Thymus (tissue), 14 donors: ENCODE measurements at places on chromosomes 4 and X. TPM values are rescaled to one million over a fixed set of nuclear protein-coding genes. Genes with fewer than 3 reads are reported as not detected.
A peak's percentile ranks its signal among the peaks of the same experiment; 100 is the strongest.

CFAP99 gene
- total RNA-seq: 0.19 TPM

PRPS2 gene
- 73.9 TPM for total RNA-seq

USP9X gene
- total RNA-seq: 32.1 TPM

TRIM61 gene
- 2.2 TPM for total RNA-seq

MRPS18C gene
- total RNA-seq: 58.6 TPM

NAP1L3 gene
- total RNA-seq: 3.8 TPM

INTU gene
- 2.4 TPM for total RNA-seq

WAS gene
- total RNA-seq: 34.7 TPM

DNA sequence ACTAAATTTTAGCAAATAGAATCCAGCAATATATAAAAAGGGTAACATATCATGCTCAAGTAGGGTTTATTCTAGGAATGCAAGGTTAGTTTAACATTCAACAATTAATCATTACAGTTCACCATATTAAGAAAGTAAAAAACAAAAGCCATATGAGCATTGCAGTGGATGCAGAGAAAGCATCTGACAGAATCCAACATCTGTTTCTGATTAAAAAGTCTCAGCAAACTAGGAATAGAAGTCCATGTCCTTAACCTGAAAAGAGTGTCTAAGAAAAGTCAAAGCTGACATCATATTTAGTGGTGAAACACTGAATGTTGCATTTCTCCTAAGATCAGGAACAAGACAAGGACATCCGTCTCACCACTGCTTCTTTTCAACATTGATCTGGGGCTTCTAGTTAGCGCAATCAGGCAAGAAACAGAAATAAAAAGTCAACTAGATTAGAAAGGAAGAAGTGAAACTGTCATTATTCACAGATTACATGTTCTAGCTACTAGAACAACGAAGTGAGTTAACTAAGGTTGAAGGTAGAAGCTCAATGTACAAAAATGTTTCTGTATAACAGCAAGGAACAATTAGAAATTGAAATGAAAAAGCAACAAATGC lies 49.3 kb downstream of the MRPL1 start:
- no peak for DNase-seq

DNA sequence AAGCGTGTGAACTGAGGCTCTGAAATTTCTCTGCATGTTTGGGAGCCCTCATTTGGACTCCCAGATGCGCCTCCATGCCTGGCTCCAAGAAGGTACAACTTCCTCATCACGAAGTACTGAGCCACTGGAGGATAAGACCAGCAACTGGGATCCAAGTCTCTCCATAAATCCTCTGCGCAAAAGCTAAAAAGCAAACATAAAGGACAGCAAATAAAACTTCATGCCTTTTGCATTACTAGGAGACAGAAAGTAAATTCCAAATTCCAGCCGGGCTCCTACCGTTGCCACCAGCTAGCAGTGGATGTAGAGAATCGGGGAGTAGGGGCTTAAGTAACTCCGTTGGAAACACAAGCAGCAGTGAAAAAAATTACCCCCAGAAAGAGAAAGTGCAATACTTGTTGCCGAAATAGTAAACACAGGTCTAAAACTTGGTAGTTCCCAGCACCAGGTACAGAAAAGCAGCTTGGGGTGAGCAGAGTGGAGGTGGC lies 477.1 kb upstream of the TENM3 start:
- DNase-seq: no peak

DNA sequence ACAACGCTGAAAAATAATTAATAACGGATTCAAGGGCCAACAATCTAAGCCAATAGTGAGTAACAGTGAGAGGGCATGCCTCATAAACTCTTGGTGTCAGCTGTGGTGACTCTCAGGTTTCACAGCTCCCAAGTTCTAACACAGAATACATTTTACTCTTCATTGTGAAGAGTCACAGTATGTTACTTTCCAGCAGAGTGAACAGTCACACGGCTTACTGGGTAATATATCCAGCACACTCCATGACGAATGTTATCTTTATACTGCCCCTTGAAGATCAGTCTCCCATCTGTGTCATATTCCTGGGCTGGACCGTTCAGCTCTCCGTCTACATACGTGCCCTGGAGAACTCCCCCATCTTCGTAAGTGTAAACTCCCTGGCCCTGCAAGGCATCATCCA lies 23.1 kb downstream of the SETD7 start:
- no peak for DNase-seq

- DNase-seq: no peak
These were observed 32.4 kb downstream of the PALLD start for GRCh38 chr4:168529257-168529656.

- no peak for DNase-seq
These were observed 162.9 kb upstream of the SPIN4 start for GRCh38 chrX:63513825-63514568.

- DNase-seq: peak; percentile 93
These were observed 28.8 kb downstream of the ATP8A1 start for GRCh38 chr4:42627885-42628646.

- no peak for DNase-seq
These were observed 91.1 kb upstream of the MAOA start for GRCh38 chrX:43564953-43565352.

GRCh38 chrX:97490656-97491055 lies 606.9 kb downstream of the RPA4 start:
- DNase-seq: no peak

DNA sequence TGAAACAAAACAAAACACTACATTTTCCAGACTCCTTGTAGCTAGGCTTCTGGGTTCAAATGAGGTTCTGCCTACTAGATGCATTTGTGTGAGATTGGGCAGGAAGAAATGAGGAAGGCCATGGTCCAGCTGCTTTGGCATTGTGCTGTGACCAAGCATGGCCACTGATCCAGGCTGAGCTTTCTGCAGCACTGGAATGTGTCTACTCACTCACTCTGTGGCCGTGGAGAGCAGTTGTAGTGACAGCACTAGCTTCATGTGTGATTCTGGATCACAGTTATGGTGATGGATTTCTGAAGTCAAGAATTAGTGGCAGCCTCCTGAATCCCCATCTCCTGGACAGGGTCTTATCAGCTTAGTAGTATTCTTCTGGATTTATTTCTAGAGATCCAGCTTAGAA lies 358.9 kb downstream of the GPAT3 start:
- no peak for DNase-seq

DNA sequence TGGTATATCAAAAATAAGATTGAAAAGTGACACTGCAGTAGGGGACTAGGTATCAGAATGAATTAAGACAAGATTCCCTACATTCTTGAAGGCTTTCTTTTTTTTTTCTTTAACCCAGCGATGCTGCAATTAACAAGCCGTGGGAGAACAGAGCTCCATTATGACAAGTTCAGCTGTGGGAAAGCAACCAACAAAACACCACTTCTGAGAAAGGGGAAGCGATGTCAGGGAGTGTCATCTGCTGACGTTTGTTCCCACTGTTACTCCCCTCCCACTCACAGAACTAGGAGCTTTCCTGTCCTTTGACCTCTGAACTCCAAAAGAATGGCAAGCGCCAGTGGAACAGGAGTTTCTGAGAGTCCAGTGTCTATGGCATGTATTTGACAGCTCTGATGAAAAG lies 90.2 kb upstream of the SLITRK2 start:
- no peak for DNase-seq

GRCh38 chr4:25723409-25723808 lies 67.8 kb downstream of the SLC34A2 start:
- no peak for DNase-seq

DNA sequence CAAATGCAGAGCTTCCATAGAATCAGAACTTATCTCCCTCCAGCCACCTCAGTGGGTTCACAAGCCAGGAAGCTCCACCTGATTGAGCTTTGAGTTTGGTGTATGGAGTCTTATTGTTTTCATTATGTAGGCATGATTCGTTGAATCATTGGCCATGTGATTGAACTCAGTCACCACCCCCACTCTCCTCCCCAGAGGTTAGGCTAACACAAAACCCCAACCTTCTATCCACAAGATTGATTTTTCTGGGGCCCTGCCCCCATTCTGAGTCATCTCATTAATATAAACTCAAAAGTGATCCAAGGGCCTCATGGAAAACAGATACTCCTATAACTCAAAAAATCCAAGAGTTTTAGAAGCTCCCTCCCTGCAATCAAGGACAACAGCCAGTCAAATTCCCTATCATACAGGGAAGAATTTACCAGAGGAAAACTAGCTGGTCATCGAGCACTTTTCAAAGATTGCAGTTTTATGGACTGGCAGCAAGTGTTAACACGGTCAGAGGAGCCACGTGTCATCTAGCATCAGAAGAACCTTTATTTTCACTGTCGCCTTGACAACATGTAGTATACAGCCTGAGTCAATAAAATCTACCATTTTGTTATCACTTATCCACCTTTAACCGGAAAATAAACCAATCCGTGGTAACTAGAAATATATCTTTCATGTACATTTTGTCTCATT lies 35.9 kb upstream of the GUCY1B1 start:
- no peak for DNase-seq

GRCh38 chr4:156191044-156191781 lies 237.5 kb upstream of the CTSO start:
- no peak for DNase-seq

DNA sequence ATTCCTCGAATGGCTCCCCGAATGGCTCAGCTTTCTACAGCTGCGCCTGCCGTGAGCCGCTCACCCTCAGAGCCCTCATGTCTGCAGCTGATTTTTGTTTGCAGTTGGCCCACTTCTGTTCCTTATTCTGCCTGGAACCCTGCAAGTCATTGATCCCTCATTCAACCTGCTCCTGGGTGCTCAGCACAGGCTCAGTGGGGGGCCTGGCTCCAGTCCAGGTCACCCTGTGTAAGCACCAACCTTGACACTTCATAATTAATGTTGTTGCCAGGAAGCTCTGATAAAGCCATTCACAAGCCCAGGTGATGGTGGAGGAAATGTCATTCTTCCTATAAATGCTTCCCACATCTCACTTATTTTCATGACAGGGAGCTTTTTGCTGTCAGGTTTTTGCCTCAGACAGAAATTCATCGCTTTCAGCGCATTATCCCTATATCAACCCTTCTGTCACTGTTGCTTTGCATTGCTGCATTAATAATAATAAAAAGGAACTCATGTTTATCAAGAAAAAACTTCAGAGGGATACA lies 85.7 kb downstream of the F11 start:
- DNase-seq: no peak

- no peak for DNase-seq
These were observed 51.7 kb downstream of the SLC7A11 start for GRCh38 chr4:138190452-138190858.

GRCh38 chr4:94171616-94172015 lies 36.0 kb upstream of the SMARCAD1 start:
- DNase-seq: no peak

GRCh38 chr4:57131849-57132742 lies 21.9 kb upstream of the IGFBP7 start:
- DNase-seq: no peak

GRCh38 chr4:10437735-10438134 lies 19.5 kb downstream of the ZNF518B start:
- DNase-seq: no peak

- DNase-seq: no peak
These were observed 49.5 kb downstream of the SHOX start for GRCh38 chrX:680062-680461.

DNA sequence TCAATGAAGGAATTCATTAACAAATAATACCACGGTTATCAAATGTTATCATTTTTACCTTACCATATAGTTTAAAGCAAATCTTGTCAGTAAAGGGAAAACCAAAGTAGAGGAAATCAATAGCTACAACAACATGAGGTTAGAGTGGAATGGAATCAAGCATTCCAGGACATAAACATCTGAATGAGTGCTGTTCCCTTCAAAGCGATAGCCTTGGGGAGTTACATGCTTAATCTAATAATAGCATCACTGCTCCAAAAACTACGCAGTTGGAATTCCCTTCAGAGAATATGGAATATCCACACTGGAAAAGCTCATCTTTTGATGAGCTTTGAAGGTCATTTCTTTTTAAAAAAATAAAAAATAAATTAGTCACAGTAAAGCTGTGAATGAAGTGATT lies 31.2 kb downstream of the PDE5A start:
- DNase-seq: no peak

DNA sequence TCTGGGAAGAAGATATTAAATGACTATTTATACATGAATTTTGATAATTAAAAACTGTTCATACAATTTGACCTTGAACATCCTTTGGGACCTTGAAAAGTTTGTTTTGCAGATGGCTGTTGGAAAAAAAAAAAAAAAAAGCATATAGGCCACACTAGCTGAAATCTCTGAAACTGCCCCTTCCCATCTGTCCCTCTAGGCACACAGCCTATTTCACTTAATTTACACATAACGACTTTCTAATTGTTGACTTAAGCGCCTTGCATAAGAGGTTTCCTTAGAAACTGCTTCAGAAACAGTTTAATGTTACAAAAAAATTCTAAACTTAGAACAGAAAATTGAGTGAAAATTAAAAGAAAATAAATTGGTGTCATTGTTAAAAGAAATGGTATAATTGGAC lies 131.0 kb downstream of the COX18 start:
- DNase-seq: no peak

GRCh38 chr4:11847167-11847566 lies 418.5 kb upstream of the HS3ST1 start:
- no peak for DNase-seq

DNA sequence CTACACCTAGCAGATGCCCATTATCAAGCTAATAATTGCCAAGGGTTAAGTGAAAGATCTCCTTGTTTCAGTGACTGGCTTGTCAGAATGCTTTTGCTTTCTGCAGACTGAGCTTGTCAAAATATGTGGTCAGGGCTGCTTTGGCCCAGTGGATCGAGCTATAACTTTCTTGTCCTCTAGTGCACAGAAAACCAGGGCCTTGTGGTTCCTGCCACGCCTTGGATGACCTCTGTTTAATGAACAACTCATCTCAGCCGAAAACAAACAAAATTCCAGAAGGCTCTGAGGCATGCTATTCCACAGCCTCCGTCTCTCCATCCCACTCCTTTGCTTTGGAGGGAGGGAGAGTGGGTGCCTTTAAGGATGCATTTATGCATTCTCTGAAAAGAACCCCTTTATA lies 11.3 kb downstream of the EVC start:
- DNase-seq: no peak

- no peak for DNase-seq
These were observed 62.2 kb upstream of the GPR78 start for GRCh38 chr4:8517946-8518345.

DNA sequence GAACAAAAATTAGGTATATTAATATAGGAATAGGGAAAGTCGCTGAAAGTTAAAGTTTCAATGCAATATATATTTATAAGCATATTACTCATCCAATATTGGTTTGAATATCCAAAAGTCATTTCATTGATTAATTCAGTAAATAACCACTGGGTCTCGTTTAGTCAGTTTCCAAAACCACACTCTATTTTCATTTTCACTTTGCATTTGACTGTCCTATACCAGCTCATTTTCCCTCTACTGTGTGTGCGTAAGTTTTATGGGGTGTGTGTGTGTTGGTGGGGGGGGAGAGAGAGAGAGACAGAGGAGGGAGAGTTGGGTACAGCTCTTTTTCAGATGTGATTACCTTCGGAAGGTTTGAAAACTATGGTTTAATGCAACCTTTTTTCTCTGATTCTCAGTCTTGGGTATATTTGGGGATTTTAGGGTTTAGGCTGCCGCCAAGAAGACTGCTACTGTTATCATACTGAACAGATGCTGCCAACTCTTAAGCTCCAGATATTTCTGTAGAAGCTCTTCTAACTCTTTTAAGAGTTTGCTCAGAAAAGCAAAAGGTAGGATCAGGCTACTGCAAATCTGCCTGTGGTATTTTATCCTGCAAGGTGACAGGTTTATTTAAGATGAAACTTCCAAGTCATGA lies 1427.4 kb downstream of the PCDH7 start:
- no peak for DNase-seq
